Eye (tissue), 1 donor: ENCODE measurements at places on chromosomes 6 and 20.

DNA sequence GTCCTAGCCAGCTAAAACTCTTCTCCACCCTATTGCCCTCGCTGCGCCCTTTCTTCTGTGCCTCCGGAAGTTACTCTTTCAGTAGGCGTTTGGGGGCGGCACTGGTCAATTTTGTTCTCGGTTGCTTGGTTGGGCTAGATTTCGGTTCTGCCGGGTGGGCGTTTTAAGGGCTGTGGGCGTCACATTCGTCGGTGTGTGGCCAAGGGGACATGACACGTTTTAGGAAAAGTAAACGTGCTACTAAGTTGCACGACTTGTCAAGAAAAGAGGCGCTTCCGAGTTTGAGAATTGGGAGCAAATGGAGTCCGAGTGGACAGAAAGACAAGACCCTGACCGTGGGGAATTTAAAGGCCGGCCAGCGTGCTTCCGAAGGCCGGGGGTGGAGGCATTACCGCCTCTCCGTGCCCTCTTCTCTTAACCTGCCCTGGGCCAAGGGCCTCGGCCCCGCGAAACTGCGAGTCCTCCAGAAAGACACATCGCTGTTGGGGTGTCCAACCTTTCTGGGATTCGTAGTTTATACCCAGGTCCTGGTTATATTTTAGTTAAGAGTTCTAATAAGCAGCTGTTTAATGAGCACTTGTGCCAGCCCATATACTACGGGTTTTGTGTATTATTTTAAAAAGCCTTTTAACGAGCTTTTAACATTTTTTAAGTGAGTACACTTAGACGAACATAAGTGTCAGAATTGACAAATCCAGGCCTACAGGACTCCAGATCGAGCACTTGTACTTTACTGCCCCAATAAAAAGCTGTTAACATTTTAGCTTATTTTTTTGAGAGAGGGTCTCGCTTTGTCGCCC is 664 bp upstream of the BAG6 start:
- DNase-seq = no peak

DNA sequence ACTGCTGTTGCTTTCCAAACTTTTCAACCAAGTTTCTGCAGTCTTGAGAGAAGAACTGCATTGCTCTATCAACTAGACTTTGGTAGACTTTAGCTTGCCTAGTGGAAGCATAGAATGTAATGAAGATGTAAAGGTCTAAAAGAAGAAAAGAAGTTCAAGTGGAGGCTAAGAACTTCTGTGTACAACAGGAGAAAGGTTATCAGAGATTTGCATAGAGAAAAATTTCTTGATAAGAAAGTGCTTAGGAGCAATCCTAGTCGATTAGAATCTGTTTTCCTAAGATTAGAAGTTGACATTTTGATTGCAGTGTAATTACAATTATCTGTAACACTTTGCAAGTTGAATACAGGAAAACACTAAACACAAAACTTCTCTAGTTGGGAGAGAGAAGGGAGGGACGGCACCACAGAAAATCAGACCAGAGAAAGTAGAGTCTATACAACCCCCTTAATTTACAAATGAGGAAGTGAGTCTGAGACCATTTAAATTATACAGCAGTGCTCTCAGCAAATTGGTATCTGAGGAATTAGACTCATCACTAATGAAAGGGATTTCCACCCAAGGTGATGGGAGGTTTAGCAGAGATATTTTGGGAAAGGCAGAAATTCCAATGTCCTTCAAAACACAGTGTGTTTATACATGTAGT is 194.3 kb upstream of the MARCKS start:
- DNase-seq = no peak

DNA sequence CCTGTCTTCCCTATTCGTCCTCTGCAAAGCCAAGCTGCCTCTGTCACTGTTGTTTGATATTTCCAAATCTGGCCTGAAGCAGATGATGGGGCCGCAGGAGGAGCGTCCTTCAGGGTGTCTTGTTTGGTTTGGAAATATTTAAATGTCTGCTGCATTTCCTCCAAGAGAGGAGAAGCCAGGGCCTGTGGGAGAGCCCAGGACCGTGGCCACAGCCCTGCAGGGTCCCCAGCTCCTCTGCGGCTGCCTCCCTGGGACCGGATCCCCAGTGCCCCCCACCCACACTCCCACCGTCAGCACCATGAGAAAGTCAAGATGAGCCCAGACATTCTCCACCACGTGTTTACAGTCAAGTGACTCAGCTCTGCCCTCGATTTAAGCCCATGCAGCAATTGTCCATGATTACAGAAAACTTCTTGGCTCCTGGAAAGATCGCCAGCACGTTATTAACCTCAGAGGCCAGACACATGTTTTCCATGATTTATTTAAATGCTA is 18.2 kb downstream of the FOXF2 start:
- DNase-seq = no peak

- DNase-seq = no peak
These were observed 126.6 kb downstream of the MTFR2 start for GRCh38 chr6:136123468-136123867.
